ENCODE measurements at places on chromosomes 3 and 15. TPM values are rescaled to one million over a fixed set of nuclear protein-coding genes. Genes with fewer than 3 reads are reported as not detected.

GRCh38 chr3:94596887-94597566, 534.2 kb downstream of the NSUN3 start:
- no peak for DNase-seq

DNA sequence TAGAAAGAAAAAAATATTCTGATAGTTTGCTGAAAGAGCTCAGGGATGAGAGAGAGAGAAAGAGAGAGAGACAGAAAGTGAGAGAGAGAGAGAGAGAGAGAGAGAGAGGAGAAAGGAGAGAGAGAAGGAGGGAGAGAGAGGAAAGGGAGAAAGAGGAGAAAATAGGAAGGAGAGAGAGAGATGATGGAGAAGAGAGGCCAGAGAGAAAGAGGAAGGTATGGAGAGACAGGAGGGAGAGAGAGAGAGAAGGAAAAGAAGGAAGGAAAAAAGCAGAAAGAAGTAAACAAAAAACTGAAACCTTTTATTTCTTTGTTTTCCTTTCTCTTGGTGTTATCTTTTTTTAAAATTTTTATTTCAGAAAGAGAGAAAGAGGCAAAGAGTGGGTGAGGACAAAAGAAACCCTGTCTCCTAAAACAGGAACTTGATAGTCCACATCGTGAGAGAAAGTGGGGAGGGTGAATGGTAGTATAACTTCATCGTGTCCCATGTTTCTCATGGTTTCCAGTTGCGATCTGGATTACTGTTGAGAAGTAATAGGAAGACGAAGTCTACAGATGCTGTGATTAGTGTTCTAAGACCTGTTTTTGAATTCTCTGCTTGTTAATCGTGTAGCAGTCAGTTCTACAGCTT, 279.7 kb downstream of the LPP start:
- DNase-seq, result no peak

DNA sequence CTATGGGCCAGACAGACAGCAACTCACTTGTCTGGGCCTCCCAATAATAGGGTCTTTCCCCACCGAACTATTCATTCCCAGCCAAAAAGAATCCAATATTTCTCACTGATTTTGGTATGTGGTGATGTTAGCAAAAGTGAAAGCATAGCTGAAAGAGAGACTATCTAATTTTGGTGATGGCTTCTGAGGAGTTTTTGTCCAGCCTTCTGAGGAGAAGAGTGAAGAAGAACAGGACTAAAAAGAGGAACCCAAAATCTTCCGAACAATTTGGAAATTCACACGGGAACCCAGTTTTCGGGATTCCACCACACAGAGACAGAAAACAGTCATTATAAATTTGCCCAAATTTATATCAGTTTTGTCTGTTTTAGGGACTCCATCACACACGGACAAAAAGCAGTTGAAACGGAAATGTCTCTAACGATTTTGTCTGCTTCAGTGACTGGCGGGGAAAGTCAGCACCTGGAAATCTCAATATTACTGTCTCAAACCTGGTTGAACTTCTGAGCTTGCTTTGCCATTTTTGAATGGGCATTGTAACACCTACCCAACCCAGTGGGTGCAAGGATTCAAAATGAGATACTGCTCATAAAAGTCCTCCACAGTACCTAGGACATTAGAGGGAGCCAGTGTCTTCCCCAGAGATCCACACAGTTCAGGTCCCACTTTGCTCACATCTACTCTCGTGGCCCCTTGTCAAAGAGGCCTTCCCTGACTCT, 9.1 kb downstream of the CD80 start:
- DNase-seq, result no peak

The ACTRT3 gene
- total RNA-seq, result 0.81 TPM

The CEP152 gene
- total RNA-seq, result 5.2 TPM

The GNAT1 gene
- not detected for total RNA-seq

GRCh38 chr3:139477710-139478640, 1.7 kb upstream of the RBP2 start:
- DNase-seq, result no peak

DNA sequence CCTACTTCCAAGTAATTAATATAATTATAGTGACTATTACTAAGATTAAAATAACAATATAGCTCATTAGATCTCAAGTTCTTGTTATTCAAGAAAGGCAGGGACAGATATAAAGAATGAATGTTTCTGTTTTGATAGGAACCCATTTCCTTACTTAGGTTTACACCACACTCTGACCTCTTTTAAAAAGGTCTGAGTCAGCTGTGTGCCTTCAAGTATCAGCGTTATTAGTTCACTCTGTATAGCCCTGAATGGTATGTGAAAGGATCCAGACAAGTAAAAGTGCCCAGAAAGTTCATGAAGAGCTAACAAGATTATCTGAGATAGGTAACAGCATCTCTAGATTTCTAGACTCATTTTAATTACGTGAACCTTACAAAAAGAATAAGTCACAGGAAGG, 28.9 kb downstream of the PDCD10 start:
- DNase-seq, result peak; percentile 36

DNA sequence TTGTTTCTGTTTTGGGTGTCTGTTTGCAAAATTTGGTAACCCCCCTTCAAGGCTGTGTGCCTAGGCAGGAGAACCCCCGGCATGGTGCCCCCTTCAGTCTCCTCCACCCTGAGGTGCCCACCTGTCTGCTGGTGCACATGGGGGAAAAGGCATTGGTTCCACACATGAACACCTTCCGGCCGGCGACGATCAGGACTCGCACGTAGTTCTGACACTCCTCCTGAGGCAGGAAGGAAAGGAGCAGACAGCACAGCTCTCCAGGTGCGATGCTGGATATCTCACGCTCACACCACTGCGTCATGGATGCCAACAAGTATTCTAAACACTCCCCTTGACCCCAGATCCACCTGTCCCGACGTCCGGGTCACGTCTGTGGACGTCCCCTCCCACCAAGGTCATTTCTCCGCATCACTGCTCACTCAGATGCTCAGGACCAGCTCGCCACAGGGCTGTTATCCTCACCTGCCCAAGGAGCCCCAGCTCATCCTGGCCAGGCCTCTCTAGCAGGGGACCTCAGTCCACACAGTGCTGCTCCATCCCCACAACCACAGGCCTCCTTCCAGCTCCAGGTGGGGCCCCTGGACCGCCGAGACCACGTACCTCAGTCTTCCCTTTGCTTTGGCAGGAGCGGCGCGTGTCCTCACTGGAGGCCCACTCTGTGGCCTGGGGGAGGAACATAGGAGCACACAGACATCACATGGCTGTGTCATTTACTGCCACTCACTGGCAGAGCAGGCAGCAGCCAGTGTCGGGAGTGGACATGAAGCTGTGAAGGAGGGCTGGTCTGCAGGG, 99.0 kb downstream of the SEMA5B start:
- no peak for DNase-seq

The SLC24A5 gene
- not detected for total RNA-seq

The SPATA16 gene
- not detected for total RNA-seq

GRCh38 chr3:8776406-8776805, 7.0 kb upstream of the OXTR start:
- peak; percentile 19 for DNase-seq

DNA sequence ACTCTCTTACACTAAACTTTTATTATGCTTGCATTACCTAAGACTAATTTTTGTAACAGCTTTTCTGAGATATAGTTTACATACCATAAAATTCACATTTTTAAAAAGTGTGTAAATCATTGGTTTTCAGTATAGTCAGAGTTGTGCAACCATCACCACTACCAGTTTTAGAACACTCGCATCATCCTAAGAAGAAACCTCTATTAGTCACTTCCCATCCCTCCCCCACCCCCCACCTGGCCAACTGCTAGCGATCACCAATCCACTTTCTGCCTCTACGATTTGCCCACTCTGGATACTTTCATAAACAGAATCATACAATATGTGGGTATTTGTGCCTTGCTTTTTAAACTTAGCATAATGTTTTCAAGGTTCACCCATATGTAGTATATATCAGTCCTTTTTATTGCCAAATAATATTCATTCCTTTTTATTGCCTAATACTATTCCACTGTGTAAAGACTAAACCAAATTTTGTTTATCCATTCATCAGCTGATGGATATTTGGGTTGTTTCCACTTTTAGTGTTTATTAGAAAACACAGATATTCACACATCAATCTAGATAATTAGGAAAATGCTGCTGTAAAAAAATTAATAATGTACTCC, 23.0 kb downstream of the UBP1 start:
- no peak for DNase-seq

The RHCG gene
- total RNA-seq, result not detected

- no peak for DNase-seq
These were observed 245.5 kb upstream of the MDFIC2 start for GRCh38 chr3:70557976-70558375.

- no peak for DNase-seq
These were observed 255.9 kb upstream of the CMC1 start for GRCh38 chr3:27985369-27986035.

DNA sequence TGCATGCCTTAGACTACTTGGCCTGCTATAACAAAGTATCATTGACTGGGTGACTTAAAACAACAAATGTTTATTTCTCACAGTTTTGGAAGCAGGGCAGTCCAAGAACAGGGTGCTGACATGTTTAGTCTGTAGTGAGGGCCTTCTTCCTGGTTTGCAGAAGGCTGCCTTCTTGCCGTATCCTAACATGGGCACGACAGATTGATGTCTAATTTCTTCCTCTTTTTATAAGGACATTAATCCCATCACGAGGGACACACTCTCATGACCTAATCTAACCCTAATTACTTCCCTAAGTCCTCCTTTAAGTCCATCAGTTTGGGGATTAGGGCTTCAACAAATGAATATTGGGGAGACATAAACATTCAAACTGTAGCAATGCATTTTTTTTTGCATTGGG, 10.9 kb upstream of the GOLGA8B start:
- DNase-seq, result no peak

- DNase-seq, result peak; percentile 25
These were observed 1.4 kb upstream of the IGDCC4 start for GRCh38 chr15:65423976-65424679.

The DPPA4 gene
- total RNA-seq, result not detected

The SLC25A20 gene
- total RNA-seq, result 11.0 TPM

DNA sequence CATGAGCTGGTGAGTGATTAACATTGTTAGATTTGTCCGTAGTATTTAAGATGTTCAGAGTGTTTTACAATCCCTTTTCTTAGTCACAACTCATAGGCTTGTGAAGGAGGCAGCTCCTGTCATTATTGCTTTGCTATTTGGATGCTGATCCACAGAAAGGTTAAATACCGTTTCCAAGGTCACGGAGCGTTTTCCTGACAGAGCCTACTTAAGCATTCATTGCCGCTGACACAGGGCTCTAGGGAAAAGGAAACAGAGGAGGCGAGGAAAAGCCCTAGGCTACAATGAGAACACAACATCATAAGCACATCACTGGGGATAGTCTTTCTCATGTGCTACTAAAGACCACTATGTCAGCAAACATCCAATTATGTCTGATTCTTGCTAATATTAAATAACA, 38.5 kb upstream of the CPB1 start:
- no peak for DNase-seq

DNA sequence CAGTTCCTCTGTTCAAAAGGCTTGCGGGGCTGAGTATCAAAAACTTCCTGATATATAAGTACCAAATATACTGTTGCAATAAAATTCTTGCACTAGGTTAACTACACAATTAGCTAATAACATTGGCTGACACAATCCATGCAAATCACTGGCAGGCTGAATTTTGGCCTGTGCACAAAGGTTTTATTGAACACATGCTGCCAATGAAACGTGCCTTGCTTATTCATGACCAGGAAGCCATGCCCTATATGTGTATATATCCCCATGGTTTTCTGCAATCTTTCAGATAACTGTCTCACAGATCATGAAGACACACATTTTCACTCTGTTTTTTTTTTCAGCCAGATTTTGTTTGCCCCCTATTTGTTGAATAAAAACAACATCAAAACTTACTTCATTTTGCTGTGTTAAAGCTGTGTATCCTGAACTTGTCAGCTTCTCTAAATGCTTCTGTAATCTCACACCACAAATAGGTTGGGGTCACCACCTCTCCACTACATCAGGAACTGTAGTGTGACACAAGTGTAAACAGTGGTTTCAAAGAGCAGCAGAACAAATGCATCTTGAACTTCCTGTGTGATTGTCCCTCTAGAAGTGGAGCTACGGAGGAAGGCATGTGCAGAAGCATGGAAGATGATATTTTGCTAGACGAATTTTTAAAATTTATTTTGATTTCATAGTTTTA, 920.7 kb upstream of the NR2F2 start:
- DNase-seq, result no peak

- no peak for DNase-seq
These were observed 16.7 kb downstream of the MCTP2 start for GRCh38 chr15:94247789-94248638.

DNA sequence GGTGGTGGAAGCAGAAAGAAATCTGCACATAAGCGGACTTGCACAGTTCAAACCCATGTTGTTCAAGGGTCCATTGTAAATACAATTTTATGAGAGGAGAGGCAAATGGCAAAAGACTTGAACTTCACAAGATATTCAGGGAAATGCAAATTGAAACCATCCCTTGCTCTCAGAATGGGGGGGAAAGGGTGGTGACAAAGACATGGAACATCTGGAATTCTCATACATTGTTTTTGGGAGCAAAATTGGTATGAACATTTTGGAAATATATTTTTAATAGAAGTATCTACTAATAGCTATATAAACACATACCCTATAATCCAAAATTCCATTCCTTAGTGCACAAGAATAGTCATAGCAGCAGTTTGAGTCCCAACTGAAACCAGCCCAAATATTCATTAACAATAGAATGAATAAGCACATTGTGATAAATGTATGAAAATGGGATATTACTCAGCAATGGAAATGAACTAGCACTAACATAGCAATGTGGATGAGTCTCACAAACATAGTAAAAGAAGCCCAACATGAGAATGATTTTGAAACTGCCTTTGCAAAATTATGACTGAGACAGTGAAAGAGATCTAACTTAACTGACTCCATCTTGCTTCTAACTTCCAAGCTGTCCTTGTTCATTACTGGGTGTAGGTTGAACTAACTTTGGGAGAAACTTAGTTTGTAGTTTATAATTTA, 77.2 kb downstream of the CD200R1L start:
- no peak for DNase-seq

- DNase-seq, result no peak
These were observed 44.6 kb upstream of the LMCD1 start for GRCh38 chr3:8457039-8457438.

DNA sequence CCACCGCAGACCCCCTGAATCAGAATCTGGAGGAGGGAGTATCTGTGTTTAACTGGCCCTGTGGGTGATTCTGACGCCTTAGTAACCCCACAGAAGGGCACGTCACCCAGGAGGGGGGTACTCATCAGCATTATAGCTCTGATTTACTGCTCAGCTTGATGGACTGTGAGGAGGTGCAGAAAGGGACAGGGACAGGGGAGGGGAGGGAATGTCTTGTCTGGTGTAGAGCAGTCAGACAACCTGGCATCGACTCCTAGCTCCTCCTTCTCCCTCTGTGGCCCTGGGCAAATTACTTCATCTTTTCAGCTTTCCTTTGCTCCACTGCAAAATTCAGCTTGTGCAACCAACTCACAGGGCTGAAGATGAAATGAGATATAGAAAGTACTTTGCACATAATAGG, 42.3 kb upstream of the GLCE start:
- DNase-seq, result no peak

The ROPN1 gene
- not detected for total RNA-seq

DNA sequence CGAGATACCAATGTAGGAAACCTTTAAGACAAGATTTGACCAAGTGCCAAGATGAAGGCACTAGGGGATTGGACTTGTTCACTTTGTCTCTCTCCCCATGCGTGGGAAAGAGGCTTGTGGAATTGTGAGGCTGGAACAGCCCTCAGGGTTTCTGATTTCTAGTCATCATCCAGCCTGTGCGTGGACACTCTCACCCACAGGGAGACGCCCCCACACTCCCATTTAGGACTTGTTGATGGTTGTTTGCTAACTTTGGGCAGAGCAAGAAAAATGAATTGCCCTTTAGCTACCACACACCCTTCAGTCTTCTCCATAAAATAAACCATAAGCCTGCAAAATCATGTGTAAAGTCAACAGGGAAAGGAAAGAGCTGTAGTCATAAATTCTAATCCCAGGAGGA, 18.4 kb downstream of the ACKR2 start:
- no peak for DNase-seq

Data from Caki2 (cell line).